Left renal cortex interstitium (tissue), 4 donors: ENCODE measurements at places on chromosomes 3 and 15.

GRCh38 chr3:86794361-86795065 lies 196.4 kb downstream of the VGLL3 start:
- no peak for DNase-seq

- DNase-seq, result no peak
These were observed 49.0 kb upstream of the ADGRG7 start for GRCh38 chr3:100560426-100560825.

- no peak for DNase-seq
These were observed 30.6 kb downstream of the MB21D2 start for GRCh38 chr3:192887047-192887446.

DNA sequence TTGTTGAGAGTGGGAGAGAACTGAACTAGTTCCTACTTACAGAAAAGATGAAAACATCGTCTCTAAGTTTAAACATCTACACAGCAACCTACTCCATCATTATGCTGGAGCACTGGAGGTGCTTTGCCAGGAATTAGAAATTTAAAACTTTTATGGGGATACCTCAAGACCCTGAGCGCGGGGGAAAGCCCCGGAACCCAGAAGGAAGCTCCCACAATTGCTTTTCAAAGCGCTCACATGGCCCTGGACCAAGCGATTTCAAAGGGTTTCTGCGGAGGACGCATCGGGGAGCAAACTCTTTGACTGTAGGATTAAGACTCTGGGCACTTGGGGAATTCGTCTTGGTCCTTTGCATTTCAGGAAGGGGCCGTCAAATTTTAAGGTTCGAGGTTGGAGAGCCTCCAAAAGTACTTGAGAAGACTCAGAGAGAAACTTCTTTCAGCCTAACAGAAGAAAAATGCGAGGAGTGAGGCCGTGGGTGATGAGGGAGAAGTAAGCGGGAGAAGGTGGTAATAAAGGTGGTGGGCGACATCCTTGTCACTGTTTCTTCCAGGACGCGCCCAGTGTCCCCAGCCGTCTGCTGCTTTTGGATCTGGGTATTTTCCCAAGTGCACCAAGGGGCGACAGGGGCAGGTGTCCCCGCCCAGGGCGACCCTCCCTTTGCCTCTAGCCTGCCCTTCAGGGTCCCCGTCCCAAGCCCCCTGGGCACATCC lies 591 bp downstream of the PROK2 start:
- no peak for DNase-seq

DNA sequence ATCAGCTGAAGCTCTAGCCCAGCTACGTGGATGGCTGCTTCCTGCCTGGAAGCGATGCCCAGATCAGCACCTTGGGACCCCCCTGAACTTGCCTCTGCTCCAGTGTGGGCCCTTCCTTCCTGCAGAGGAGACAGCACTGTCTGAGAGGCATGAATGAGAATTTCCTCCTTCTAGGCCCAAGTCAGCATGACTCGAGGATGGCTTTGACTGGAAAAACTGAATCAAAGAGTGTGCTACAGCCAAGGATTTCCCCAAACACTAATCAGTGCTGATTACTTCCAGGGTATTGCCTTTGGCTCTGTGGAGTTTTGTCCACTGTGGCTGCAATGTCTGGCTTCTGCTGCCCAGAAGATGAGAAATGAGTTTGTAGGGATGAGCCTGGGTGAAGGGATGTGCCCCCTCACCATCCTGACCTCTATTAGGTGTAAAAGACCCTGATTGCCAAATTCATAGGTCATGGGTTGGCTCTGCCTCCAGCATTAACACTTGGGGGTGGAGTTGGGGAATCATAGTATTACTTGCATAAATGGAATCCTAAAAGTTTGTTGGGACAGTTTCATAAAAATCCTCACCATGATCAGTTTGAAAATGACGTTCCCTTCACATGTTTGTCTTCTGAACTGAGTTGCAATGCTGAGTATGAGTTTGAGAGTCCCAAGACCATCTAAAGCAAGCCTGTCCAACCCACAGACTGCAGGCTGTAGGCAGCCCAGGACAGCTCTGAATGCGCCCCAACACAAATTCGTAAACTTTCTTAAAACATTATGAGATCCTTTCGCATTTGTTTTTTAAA lies 36.7 kb downstream of the FLNB start:
- DNase-seq, result no peak

DNA sequence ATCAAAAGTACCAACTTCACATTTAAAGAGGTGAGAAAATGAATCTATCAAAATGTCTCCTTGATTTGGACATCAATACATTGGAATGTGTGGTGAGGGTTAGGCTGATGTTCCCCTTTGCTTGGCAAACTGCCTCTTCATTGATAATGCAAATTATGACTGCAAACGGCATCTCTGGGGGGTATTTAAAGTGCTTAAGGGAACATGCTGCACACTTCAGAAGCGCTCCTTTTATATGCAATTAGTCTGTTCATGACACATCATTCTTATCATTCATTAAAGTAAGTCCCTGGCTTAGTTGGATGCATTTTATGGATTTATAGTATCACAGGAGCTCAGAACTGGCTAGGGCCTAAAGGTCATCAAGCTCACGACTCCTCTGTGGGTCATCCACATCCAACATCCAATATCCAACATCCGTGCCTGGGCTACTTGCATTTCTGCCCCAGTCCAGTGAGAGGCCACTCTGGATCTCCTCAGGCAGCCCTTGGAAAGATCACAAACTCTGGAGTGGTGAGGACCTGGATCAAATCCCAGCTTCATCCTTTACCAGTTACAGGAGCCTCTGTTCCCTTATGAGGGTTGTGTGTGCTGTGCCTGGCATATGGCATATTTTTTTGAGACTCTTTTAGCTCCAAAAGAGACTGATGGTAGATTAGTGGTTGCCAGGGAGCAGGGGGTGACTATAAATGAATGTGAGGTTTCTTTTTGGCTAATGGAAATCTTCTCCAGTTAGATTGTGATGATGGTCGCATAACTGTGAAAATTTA lies 136.8 kb upstream of the FOXB1 start:
- DNase-seq, result no peak

DNA sequence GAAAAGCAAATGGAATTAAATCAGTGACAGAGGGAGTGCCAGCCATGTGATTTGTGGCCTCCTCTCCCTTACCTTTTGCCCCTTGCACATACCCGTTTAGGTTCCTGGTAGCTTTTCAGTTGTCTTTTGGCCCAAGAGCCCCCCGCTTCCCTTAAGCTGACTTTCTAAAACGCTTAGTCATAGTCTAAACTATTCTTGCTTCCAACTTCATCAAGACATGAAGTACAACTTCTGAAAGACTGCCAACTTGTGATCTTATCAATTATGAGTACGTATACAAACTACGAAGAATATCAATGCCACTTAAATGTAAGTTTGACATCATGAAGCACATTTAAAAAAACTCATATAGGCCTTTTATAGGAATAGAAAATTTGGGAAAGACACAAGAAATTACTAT lies 61.9 kb downstream of the EIF3J start:
- DNase-seq, result no peak
